Activated CD8-positive, alpha-beta memory T cell treated with anti-CD3 and anti-CD28 coated beads for 4 hours (primary cell): ENCODE measurements at places on chromosomes 5 and 9.

- DNase-seq = no peak
Measured at GRCh38 chr5:126189862-126190261, 233.3 kb upstream of the GRAMD2B start.

DNA sequence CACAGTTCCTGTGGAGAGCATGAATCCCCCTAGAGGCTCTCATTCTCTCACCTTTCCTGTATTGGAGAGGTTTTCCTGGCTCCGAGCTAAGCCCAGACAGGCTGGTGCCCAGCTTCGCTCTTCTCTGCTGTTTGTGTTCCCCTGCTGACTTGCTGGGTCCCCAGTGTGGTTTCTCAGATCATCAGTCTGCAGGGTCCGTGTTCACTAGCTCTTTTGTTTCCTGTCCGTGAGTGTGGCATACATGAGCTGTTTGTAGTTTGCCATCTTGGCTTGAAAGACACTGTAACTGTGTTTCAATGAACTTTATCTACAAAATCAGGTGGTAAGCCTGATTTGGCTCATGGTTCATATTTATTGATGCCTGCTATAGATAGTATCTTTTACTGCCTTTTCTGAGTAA is 23.8 kb downstream of the LOX start:
- no peak for DNase-seq

DNA sequence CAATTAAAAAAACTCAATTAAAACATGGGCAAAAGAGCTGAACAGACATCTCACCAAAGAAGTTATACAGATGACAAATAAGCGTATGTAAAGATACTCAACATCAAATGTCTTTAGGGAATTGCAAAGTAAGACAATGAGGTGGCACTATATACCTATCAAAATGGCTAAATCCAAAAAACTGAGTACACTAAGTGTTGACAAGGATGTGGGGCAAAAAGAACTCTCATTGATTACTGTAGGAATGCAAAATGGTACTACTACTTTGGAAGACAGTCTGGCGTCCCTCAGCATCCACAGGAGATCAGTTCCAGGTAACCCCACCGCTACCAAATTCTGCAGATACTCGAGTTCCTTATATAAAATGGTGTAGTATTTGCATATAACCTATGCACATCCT is 198.1 kb downstream of the DAB2IP start:
- DNase-seq = no peak

DNA sequence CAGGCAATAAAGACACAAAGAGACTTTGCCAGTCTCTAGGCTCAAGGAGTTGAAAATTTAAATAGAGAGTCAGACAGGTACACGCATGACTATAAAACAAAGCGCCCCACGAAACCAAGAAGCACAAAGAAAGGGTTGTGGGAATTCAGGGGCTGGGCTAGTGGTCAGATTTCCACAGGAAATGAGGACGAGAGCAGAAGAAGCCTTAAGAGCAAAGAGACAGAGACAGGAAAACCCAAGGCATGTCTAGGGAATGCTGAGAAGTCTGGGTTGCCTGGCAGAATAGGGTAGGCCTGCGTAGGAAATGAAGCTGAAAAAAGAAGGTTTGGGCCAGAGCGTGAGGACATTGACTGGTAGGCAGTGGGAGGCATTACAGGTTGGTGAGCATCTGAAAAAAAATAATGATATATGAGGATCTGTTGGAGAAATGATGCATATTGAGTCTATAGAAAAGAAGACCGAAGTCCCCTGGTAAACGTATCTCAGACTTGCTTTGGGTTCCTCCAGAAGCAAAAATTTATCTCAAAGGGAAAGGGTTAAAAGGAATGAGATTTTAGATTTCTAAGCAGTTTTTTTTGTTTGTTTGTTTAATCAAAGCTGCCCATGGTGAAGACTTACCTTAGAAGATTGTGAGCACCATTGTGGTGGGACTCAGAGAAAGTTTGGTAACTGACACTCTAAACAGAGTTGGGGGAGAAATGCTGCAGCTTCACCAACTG is 51.8 kb downstream of the SLC1A3 start:
- no peak for DNase-seq

DNA sequence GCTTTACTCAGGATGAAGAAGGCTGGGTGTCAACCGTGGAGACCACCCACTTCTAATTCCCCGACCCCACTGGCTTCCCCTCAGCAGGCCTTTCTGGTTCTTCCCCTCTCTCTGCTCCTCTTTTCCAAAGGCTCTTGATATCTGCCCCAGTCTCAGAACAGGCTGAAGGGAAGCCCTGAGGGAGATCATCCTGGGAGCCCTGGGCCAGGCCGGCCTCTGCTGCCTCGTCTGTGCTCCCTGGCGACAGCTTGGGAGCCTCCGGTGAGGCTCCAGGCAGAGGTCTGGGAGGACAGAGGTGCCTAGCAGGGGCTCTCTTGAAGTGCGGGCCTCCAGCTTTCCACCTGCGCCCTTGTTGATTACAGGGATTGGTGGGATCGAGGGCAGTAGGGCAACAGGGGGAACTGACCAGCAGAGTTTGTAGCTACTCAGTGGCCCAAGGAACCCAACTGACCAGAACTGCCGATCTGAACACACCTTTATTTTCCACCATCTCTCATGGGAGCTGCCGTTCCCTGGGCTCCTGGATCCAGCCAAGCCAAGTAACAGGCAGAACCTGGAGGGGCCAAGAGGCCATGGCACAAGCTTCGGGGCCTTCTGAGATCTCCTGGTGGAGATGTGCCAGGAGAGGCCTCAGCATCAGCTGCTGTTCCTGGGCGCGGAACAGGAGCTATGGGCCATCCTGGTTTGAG is 198.5 kb downstream of the CACNA1B start:
- DNase-seq = no peak

DNA sequence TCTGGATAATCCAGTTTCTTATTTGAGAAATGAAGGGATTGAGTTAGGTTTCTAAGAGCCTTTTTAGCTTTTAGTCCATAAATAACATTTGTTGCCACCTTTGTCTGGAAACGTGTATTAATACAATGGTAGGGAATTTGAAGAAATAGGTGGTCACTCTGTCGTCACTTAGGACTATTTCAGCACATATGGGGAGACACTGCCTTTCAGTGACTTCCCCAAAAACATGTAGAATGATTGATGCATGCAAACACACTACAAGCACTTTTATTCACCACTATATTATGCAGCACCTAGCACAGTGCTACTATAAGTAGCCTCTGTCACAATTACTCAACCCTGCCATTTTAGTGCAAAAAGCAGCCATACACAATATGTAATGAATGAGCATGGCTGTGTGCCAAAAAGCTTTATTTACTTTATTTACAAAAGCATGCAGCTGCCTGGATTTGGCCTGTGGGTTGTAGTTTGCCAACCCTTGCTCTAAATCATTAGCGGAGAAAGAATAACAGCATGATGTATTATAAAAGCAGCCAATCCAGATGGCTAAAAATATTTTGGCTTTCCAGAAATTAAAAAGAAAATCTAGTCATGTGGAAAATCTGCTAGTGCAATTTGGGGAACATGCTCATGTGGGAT is 154.2 kb upstream of the HMHB1 start:
- no peak for DNase-seq
